ENCODE measurements at places on chromosomes 6 and 20. TPM values are rescaled to one million over a fixed set of nuclear protein-coding genes. Genes with fewer than 3 reads are reported as not detected.

DNA sequence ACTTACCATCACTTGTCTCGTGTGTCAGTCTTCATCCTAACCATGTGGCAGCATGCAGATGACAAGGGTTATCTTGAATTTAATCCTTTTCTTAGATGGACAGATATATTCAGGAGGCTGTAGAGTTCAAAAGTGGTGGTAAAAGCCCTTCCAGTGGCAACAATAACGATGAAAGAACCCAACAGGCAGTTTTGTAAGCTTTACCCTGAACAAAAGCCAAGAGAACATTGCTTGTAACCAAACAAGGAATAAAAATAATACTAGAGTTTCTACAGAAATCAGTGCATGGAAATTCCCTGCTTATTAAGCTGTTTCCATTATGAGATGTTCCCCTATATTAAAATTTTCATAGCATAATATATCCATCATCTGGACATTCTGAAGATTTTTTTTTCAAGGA lies 69.7 kb downstream of the PDE7B start:
- no peaks in the 10 kb centered on the region for H3K27me3 ChIP-seq
- no peak for DNase-seq
- H3K4me3 ChIP-seq: peak overlapping the region; percentile 28
- peak overlapping the region; percentile 66 for H3K27ac ChIP-seq
- no peaks in the 10 kb centered on the region for H3K36me3 ChIP-seq

DNA sequence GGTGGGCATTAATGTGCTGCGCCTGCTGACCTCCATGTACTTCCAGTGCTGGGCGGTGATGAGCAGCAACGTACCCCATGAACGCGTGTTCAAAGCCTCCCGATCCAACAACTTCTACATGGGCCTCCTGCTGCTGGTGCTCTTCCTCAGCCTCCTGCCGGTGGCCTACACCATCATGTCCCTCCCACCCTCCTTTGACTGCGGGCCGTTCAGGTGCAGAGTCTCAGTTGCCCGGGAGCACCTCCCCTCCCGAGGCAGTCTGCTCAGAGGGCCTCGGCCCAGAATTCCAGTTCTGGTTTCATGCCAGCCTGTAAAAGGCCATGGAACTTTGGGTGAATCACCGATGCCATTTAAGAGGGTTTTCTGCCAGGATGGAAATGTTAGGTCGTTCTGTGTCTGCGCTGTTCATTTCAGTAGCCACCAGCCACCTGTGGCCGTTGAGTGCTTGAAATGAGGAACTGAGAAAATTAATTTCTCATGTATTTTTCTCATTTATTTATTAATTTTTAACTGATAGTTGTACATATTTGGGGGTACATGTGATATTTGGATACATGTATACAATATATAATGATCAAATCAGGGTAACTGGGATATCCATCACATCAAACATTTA lies 35.2 kb upstream of the NOP56 start:
- no peak overlapping the region for H3K27ac ChIP-seq
- no peaks in the 10 kb centered on the region for H3K36me3 ChIP-seq
- H3K4me3 ChIP-seq: no peak overlapping the region
- DNase-seq: no peak

WFDC10B gene
- total RNA-seq: not detected

RALGAPA2 gene
- total RNA-seq: 73.0 TPM

THEMIS gene
- total RNA-seq: 0.61 TPM

C20orf144 gene
- total RNA-seq: not detected

Data from psoas muscle (tissue), 8 donors.